ENCODE measurements at places on chromosomes 3 and 15.

DNA sequence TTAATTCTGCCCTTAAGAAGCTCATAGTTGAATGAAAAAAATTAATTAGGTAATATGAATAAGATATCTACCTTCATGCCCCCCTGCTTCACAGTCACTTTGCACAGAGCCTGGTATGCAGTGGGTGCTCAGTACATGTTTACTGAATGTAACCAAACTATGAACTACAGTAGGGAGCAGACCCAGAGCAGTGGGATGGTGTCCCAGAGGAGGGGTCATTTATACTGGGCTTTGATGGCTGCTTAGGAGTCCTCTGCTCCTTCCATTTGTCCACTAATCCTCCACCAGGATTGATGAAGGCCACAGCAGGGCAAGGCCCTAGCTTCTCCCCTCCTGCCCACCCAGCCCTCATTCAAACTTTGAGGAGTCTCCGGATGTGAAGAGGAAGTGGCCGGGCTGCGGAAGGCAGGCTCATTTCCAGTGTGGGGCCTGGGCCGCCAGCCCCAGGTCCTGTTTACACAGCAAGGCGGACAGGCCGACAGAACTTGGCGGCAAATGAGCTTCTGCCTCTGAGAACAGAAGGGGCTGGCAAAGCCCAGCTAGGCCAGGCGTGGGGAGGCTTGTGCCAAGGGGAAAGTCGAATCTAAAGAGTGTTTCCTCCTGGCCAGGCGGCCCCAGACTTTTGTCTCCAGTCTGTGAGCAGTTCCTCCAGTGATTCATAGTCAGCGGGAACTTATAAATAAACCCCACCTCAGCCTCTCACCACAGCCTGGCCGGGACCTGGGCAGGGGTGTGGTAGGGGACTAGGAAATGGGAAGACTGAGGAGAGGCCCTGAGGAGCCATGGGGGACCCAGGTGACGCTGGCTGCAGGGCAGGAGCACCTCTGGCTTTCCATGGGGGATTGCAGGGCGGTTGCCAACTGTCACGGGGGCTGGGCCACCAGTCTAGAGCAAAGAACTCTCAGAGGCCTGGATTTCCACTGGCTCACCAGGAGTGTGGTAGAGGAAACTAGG is 51.6 kb upstream of the LCTL start:
- no peak for DNase-seq

DNA sequence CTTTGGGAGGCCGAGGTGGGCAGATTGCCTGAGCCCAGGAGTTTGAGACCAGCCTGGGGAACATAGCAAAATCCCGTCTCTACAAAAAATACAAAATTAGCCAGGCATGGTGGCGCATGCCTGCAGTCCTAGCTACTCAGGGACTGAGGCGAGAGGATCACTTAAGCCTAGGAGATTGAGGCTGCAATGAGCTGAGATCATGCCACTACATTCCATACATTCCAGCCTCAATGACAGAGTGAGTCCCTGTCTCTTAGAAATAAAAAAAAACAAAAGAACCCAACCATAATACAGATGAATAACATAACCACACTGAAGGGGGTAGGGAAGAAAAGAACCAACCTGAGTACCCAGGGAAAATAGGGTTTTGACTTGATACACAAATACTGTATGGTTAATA is 19.7 kb upstream of the CGNL1 start:
- DNase-seq, result no peak

- no peak for DNase-seq
These were observed 455.4 kb upstream of the TBL1XR1 start for GRCh38 chr3:177652556-177653291.

DNA sequence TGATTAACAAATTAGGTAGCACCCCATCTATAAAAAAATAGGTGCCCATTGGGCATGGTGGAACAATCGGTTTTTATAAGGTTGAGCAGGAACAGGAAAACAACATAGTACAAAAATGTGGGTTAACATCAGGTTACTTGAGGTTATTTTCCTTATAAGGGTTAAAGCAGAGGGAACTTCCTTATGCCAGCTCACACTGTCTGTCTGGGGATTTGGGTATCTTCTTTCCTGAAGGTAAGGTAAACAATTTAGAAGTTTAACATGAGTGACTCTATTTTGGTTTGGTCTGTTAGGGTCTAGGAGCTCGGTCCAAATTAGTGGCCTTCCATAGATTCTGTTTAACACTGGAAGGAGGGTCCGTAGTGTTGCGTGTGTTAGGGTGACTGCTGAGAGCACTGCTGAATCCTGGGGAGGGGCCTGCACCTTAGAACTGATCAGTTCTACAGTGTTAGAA is 14.7 kb downstream of the CHD2 start:
- DNase-seq, result no peak

GRCh38 chr15:70201425-70201775 is 103.7 kb upstream of the TLE3 start:
- DNase-seq, result no peak

DNA sequence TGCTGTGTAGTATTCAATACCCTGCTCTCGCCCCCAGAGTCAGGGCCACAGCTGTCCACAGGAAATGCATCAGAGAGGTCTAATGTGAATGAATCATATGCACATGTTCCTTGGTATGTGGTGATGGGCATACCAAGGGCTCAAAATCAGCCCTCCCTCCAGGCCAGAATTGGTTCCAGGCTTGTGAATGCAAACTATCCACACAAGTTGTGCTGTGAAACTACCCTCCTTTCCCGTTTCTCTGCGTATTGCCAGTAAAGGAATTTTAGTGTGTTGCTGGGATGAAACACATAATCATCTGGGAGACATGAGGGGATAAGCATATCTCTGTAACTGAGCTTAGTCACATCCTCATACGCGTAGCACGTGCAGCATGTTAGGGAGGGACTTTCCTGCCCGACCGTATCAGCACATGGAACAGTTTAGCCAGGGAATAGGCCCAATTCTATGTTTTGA is 9.2 kb upstream of the MME start:
- DNase-seq, result no peak

DNA sequence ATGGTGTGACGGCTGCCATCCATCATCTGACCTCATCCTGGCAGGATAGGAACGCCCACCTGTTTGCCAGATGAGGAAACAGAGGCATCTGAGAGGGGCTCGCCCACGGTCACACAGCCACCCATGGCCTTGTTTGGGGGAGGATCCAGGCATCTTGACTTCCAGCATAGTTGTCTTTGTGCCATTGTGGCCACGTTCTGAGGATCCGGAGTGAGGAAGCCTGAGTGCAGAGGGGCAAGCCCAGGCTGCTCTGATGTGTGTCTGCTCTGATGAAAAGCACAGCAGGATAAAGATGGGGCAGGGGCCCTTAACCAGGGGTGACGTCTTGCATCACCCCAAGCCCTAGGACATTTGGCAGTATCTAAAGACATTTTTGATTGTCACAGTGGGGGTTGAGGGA is 58.7 kb downstream of the FGD5 start:
- DNase-seq, result peak; percentile 31

DNA sequence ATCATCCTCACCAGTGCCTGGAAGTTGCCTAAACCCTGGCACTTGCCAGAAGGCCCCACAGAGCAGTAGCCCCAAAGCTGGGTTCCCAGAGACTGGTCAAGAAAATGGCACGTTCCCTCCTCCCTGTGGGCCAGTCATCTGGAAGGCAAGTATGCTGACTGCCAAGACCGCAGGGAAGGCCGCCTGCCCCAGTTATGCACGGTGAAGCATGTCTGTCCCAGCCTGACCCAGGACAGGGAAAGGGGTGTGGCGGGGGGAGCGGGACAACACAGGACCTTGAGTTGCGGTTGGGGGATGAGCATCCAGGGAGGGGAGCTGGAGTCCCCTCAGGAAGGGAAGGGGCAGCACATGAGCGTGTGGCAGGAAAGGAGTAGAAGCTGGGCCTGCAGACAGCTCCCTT is 33.0 kb downstream of the RBPMS2 start:
- no peak for DNase-seq

DNA sequence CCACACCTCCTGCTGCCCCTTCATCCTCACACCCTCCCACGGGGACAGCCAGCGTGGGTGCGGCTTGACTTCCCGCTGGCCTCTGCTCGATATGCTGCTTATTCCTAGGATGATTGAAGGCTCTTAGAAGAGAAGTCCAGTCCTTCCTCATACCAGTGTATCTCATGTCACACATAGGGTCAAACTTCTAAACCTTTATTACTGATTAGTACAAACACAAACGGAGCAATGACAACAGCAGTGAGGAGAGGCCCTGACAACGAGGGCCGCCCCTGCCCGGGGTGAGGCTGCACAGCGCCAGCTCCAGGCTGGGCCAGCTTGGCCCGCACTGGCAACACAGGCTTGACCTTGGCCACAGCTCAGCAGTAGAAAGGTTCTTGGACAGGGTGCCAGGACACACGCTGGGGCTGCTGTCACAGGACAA is 3.7 kb downstream of the CIB1 start:
- no peak for DNase-seq

- DNase-seq, result no peak
These were observed 16.3 kb downstream of the ISG20 start for GRCh38 chr15:88655103-88655553.

- DNase-seq, result no peak
These were observed 23.1 kb upstream of the PDIA3 start for GRCh38 chr15:43723151-43723550.

DNA sequence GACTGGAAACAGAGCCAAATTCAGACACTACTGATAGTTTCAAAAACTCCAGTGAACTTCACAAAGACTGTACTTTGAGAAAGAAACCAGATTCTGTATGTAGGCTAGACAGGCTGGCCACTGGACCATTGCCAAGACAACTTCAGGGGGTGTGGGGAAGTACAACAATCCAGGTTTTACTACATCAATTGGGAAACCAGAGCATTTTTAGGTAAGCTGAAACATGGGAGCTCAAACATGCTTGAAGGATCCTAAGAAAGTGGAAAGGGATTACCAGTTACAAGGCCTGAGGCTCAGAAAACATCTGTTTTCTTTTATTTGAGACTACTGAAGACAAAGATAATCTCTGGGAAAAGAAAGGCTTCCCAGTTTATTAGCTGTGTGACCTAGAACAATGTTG is 26.9 kb upstream of the ZNF280D start:
- DNase-seq, result no peak

DNA sequence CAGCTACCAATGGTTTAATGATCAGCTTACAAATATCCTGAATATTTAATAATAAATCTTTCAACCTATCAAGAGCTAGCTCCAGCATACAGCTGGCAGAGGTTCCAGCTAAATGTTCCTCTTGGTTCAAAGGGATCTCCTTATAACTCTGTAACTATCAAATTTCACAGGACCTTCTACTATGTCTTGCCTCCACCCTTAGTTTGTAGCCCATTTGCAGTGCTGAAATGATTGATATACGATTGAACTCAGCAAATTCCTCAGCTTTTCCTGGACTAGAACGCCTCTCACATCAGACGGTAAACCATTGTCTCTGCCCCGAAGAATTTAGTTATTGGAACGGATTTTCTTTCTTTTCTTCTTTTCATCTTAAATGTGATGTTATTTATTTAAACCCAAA is 41.5 kb downstream of the CD200R1L start:
- no peak for DNase-seq

DNA sequence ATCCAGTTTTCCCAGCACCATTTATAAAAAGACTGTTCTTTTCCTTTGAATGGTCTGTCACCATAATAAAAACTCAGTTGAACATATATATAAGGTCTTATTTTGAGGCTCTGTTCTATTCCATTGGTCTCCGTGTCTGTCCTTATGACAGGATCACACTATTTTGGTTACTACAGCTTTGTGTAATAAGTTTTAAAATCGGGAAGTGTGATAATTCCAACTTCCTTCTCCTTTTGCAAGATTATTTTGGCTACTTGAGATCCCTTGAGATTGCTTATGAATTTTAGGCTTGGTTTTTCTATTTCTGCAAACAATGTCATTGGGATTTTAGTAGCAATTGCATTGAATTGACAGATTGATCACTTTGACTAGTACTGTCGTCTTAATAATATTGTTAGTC is 35.7 kb downstream of the SACM1L start:
- no peak for DNase-seq

- no peak for DNase-seq
These were observed 68.1 kb downstream of the EOMES start for GRCh38 chr3:27653803-27654558.

GRCh38 chr3:133445108-133445507 is 45.3 kb downstream of the BFSP2 start:
- no peak for DNase-seq

DNA sequence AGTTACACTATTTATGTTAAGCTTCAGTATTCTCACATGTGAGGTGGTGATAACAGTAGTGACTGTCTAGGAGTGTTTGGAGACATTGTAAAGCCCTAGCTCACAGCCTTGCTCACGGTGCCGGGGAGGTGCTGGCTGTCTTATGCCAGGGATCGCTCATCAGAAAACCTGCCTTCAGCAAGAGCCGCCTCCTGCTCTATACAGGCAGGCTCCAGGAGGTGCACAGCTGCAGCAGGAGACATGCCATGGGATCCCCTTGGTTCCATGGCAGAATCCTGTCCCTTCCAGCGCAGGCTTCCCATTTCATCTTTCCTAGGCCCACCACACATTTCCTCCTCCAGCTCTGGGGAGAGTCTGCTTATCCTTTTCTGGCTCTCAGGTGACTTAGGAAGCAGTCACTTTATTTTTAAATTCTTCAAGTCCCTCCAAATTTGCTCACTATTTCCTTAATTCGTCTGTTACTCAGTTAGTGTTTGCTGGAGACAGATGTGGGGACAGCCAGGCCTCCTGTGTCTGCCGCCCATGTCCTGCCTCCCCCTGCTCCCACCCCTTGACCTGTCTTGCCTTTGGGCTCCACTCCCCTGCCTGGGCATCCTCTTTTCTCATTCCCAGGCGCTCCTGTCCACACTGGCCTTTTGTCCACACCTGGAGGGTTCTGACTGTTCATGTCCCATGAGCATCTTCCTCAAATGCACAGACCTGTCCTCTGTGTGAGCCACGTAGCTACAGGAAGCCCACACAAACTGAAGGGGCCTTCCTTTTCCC is 31.7 kb downstream of the SLCO2A1 start:
- peak; percentile 23 for DNase-seq

- DNase-seq, result no peak
These were observed 36.0 kb upstream of the EOMES start for GRCh38 chr3:27758083-27758482.

DNA sequence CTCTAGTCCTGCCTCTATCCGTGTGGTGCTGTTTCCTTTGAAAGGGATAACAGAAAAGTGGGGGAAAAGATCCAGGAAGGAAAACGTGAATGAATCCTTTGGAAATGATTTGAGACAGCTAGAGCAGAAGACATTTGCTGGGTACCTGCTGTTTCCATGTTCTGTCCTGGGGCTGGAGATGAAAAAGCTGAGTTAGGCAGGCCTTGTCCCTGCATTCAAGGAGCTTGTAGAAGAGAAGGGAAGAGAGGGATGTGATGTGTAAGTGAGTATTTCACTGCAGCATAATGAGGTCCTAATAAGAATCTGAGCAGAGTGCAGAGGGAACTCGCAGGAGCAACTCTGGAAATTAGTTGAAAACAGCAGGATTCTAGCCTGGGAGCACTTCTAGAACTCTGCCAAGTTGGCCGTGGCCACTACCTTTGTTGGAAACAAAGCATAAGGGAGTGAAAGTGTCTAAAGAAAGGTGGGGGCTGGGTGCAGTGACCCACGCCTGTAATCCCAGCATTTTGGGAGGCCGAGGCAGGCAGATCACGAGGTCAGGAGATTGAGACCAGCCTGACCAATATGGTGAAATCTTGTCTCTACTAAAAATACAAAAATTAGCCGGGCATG is 13.8 kb upstream of the SEMA4B start:
- DNase-seq, result no peak

GRCh38 chr3:75272691-75273090 is 391.4 kb upstream of the FRG2C start:
- DNase-seq, result no peak
